Activated naive CD4-positive, alpha-beta T cell treated with anti-CD3 and anti-CD28 coated beads for 36 hours (primary cell): ENCODE measurements at places on chromosomes 12 and 14.

DNA sequence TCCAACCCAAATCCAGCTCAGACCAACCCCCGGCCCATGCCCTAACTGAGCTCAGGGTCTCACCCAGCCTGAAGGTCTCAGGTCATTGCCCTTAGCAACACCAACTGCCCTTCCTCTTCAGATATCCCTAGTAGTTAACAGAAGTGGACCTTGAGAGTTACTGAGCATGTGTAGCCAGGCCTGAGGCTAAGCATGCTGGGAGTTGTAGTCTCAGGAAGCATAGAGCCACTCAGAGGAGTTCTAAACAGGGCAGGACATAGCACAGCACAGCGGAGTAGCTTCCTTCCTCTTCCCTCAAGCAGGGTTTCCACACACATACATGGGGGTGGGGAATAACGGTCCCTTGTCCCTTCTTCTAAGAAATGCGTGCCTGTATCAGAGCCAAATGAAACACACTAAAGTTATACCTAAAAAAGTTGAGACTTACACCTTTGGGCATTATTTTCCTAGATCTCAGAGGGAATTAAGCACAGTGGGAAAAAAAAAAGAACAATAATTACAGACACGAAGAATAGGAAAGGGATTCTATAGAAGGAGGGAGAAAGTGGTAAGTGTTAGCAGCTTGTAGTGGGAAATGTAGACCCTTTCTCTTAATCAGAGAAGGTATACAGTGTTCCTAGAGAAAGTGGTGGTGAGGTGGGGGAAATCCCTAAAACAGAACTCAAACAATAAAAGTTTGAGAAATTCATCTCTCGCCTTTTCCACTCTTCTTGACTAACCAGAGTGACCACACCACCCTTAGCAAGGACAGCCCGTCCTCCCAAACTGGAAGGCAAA lies 4.4 kb downstream of the KMT2D start:
- peak; percentile 71 for DNase-seq

- peak; percentile 63 for DNase-seq
Observed at GRCh38 chr12:123983822-123984485, 10.9 kb downstream of the ZNF664 start.

DNA sequence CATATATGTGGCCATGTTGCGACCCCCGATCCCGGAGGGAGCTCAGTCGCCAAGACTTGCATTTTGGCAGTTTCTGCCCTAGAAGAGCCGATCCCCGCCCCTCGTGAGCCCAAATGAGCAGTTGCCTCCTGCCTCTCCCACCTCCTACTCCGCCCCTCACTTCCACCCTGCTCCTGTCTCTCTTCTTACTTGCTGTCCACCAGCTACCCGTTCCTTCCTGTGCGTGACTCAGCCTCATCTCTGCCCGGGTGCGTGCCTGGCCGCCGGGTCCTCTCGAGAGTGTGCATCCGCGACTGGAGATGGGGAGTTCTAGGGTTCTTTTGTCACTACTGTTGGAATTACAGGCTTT lies 585 bp downstream of the GPATCH2L start:
- peak; percentile 89 for DNase-seq

DNA sequence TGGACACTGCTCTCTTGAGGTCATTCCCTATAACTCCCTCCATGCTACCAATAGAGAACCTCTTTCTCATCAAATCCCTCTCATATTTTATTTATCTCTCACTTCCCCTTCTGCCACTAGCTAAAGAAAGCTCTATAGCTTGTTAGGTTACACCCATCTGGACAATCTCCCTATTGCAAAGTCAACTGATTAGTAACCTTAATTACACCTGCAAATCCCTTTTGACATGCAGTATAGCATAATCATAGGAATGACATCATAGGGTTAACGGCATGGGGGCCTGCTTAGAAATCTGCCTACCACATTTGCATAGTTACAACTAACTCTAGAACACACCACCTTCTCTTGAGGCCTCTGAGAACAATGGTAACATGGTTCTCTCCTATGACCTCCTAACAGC lies 181.2 kb downstream of the EMP1 start:
- DNase-seq, result no peak

- DNase-seq, result peak; percentile 43
Observed at GRCh38 chr12:22110176-22110575, 64.2 kb downstream of the CMAS start.

- DNase-seq, result no peak
Observed at GRCh38 chr12:47941475-47941780, 22.0 kb upstream of the TMEM106C start.
